ENCODE measurements at places on chromosomes 5 and 9.

DNA sequence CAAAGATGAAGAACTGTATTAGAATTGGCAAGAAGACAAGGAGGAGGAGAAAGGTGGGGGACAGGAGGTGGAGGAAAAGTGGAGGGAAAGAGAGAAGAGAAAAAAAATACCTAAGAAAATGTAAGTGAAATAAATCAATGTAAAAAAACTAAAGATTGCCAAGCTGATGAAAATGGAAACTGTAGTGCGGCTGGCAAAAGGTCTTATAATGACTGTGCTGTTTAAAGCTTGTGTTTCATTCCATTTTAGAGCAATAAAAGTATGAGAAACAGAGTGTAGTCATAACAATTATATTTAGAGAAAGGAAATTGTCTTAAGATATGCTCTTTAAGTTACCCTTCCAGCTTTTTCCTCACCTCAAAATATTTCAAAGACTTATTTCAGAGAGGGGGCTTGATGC, 670.5 kb upstream of the SEMA6A start:
- no peak for DNase-seq

GRCh38 chr9:28014212-28014611, 440.9 kb upstream of the C9orf72 start:
- DNase-seq: no peak

DNA sequence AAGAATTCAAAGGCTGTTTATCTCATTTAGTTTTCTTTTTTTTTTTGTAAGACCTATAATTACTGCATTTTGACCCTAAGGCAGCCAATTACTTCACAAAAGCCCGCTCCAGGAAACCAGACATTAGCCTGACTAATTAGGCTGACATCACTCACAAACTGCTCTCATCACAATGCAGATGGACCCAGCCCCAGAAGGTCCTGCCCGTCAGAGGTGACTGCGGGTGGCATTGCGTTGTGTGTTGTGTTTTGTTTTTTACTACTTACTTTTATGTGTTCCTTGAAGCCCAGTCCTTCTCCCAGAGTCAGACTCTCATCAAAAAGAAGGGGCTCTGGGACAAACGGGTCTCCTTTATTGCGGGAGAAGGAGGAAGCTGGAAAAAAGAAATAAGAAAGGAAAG, 172.2 kb downstream of the HSD17B3 start:
- DNase-seq: no peak

DNA sequence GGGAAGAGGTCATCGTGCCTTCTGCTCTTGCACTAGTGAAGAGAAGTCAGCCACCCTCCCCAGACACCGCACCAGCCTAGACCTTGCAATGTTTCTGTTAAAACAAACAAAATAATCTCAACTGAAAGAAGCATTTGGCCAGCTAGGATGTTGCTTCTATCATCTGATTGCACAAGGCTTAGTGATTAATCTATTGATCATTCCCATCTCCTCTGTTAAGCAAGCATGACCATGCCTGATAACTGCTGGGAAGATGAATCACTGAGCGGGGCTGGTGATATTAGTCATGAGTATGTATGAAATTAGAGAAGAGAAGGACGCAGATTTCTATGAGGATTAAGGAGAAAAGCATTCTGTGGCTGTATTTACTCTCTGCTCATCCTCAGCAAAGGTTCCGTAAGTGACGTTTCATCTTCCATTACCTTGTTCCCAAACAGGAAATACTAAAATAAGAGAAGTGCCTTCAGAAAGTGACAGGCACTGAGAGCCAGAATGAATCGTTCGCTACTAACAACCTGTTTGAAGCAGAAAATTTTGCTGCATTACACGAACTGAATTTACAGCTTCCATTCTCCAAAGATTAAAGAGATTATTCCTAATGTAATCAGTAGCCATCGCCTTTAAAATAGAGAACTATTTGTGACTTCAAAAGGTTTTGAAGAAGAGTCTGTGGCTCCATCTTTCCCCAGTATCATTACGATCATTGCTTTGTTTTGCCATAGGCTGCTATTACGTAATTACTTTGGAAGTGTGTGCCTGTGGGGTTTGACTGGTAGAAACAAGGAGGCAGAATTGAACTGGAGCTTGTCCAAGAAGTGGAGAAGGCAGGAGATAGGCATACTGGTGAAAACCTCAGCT, 219.1 kb downstream of the MED10 start:
- DNase-seq: no peak

GRCh38 chr5:120808606-120809005, 344.5 kb downstream of the PRR16 start:
- DNase-seq: no peak

- DNase-seq: no peak
Measured at GRCh38 chr5:179868541-179868940, 9.9 kb upstream of the MRNIP start.

DNA sequence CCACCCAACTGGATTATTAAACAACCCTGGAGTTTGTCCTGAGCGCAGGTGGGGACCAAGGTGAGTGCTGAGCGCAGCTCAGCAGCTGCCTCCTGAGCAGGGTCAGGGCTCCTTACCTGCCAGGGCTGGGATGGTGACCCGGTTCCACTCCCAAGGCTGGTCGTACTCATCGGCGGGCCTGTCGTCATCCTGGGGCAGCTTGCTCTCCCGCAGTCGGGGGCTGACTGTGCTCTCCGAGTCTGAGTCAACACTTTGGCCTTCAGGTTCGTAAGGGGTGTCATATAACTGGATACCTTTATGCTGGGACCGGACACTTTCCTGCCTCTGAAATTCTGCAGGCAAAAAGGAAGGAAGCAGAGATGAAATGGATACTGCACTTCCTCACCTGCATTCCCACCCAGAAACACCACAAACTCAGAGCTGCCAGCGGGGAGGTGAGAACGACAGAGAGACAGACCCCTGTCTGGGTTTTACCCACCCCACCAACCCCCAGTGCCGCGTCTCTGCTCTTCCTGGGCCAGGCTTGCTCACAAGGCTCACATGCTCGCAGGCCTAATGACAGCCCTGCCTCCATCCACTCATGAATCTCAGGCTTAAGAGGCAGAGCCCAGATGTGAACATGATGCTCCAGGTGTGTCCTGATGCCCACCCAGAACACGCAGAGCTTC, 70.7 kb upstream of the SLC25A51 start:
- no peak for DNase-seq

DNA sequence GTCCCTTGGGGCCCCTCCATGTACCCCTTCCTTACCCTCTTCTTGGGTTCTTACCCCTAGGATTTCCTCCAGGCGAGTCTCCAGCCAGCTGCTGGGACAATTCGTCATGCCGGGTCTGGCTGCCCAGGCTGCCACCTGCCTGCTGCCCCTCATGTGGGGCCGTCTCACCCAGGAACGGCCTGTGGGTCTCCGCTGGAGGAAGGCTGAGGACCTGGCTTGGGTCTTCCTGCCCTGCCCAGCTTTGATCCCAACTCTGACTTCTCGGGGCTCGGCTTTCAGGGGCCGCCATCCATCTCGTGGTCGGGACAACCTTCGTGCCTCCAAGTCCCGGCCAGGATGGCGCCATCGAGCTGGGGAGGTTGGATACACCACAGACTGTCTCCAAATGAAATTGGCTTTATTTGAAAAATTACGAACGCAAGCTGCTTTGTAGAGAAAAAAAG, 38.1 kb downstream of the HMCN2 start:
- no peak for DNase-seq

DNA sequence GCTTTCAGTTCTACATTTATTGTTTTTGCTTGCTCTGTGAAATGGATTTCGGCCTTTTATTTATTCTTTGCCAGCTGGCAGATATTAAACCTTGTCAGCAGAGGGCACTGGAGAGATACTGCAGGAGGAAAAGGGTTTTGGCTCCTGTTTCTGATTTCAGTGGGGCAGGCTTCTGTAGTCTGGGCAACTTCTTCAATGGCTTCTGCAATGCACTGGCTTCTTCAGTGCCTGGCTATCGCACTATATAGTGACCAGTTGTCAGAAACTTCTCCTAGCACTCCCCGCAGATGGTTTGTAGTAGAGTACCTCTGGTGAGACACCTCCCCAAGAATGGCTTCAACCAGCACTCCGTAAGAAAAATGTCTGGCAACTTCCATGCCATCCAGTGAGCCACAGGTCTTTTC, 3.2 kb upstream of the NFX1 start:
- DNase-seq: no peak

GRCh38 chr9:133057006-133057405, 4.8 kb upstream of the CEL start:
- DNase-seq: no peak

DNA sequence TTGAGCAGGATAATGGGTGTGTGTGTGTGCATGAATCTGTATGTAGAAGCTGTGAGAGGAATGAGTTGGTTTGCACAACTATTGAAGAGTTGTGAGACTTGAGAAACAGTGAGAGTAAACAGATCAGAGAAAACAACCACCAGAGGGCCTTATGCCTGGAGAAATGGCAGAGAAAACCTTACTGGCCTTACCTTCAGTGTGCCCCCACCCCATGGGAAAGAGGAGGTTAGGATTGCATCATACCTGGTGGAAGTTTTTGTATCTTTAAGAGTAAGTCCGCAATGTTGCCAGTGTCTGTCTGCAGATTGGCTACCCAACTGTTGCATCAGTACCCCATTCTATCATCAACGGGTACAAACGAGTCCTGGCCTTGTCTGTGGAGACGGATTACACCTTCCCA, 1909.4 kb upstream of the WWC1 start:
- no peak for DNase-seq

- no peak for DNase-seq
Measured at GRCh38 chr9:78691542-78691941, 394.6 kb downstream of the PSAT1 start.

DNA sequence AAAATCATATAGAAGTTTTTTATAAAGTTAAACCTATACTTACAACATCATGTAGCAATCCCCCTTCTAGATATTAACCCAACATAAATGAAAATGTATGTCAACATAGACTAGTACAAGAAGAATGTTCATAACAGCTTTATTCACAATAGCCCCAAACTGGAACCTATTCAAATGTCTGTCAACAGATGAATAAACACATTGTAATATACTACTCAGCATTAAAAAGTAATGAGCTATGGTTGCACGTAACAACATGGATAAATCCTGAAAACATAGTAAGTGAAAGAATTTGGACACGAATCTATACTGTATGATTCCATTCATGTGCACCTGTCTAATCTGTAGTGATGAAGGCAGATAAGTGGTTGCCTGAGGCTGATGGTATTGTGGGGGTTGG, 73.9 kb downstream of the CSNK1G3 start:
- no peak for DNase-seq

GRCh38 chr9:128819716-128820664, 1.7 kb downstream of the ENDOG start:
- DNase-seq: no peak

GRCh38 chr9:96661711-96662110, 6.6 kb upstream of the PRXL2C start:
- DNase-seq: no peak

DNA sequence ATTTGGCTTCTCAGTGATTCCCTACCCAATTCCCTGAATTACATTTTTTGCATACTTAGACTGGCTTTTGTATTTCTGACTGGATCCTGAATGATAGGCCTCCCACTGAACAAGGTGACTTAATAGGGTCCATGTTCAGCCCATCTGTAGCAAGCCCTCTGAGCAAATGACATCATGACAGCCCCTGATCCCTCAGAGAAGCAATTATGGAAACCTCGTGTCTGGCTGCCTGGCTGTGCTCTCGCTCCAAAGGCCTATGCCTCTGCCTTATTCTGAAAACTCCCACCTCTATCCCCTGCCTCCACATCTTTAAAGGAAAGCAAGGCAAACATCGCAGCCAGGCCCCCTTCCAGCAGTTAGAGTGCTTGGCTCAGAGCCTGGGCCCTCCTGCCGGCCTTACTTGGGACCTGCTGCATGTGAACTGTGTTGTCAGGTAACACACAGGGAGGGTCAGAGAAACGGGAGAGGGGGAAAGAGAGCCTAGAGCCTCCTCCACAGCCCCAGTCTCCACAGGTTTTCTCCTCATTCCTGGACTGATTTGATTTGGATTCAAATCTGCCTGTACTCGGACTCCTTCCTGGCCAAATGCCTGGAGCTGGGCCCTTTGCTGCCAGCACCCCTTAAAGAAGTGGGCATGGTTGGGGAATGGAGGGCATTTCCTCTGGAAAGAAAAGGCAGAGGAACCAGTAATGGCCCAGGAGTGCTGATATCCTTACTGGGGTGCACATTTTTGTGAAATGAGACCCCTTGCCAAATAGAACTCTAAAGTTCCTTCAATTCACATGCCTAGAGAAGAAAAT, 3.8 kb downstream of the DCANP1 start:
- DNase-seq: no peak

GRCh38 chr9:134922932-134923240, 5.2 kb upstream of the FCN1 start:
- no peak for DNase-seq

DNA sequence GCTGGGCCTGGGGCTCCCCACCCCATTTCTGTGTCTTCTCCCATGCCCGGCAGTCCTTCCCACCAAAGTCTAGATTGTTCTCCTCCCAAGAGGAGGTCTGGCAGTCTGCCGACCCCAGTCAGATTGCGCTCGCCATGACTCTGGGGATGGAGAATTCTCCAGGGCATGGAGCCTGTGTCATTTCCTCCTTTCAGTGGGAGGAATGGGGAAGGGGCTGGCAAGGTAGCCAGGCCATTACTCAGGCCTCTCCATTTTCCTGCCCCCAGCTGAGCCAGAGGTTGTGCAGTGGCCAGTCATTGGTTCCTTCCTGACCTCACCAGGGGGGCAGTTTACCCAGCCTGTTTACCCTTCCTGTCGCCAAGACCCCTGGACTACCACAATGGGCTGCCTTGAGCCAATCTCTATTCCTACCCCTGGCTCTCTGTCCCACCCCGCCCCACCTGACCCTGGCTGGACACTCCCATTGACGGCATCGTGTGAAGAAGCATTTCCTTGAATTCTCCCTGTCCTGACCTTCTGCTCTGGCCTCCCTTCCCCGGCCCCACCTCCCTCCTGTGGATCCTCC, 628 bp downstream of the SYNPO start:
- no peak for DNase-seq

GRCh38 chr5:134439210-134439654, 27.6 kb upstream of the CDKN2AIPNL start:
- DNase-seq: no peak

GRCh38 chr5:31479706-31480105, 52.2 kb downstream of the DROSHA start:
- DNase-seq: no peak

Measured in stimulated activated CD4-positive, alpha-beta T cell treated with anti-CD3 and anti-CD28 coated beads, Interleukin-15, amount 100 ng/mL, for 48 hours (primary cell).